Left ventricle myocardium superior (tissue), 1 donor: ENCODE measurements at places on chromosomes 1 and 21. TPM values are rescaled to one million over a fixed set of nuclear protein-coding genes. Genes with fewer than 3 reads are reported as not detected.

MATN1 gene
- not detected for total RNA-seq

CLEC20A gene
- not detected for total RNA-seq

GRCh38 chr1:93014168-93014567, 52.9 kb upstream of the DIPK1A start:
- no peak for DNase-seq

GRCh38 chr1:7616076-7616832, 154.8 kb upstream of the VAMP3 start:
- peak; percentile 71 for DNase-seq

ST6GALNAC3 gene
- total RNA-seq: 5.9 TPM

DNA sequence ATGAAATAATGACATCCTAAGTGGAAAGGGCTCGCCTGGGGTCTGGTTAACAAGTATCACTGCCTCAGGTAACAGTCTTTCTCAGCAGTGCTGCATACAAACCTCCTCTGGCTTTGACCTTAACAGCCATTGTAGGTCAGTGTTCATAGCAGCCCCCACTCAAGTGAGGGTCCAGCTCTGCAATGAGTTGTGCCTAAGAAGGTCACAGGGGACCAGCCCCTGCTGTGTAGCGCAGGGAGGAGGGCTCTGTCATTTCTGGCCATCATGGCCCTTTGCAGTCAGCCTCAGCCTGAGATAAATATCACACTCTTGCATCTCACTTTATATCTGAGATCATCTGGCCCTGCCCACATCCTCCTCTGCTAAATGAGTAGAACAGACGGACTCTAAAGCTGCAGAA, 18.1 kb upstream of the MYSM1 start:
- DNase-seq: no peak

DNA sequence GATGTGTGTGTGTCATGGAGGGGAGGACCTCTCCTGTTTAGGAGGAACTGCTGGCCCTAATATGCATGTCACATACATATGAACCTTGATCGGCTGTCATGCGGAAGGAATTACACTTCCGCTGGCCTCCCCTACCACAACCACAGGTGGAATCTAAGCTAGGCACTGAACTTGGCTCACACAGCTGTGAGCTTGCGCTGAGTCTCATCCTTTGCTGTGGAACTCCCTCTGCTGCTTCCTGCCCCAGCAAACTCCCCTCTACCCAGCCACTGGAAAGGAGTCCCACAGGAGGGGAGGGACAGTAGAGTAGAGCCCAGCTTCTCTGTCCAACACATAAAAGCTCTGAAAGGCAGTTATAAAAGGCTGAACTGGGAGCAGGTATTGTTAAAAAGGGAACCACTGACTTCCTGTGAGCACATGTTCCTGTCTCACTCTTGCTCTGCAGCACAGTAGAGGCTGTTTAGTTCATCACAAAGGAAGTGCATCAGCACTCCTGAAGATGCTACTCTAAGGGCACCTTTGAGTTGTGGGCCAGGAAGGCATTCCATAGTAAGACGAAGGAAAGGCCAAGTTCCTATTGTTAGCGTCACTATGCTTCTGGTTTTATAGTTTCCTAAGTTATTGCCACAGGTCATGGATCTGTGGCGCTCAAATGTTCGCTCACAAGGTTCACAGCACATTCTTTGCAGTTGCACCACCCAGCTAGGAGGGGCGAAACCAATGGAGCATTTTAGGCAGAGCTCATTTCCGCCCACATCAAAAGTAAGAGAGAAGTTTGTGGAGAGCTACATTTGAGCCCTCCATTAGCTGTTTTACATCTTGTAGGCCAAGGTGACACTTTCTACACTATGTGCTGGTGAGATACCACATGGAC, 17.7 kb upstream of the PTPRC start:
- DNase-seq: no peak

GRCh38 chr1:117812869-117813511, 116.4 kb downstream of the GDAP2 start:
- DNase-seq: no peak

DNA sequence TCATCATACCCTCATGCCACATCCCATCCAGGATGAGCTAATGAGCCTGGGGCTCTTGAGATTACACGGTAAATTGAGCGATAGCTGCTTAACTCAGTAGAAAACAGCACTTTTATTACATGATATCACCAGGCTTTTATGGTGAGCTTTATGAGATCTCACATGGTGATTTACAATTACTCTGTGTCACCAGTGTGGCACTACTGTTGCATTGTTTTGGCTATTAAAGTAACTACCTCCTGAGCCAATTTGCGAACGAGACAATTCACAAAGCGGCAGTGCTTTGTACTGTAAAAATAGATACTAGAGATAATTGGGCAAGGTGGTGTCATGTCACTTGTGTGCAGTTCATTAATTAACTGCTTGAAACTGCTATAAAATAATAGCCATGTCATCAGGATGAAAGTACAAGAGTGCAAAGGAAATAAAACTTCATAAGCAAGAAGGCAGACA, 767.7 kb upstream of the ADGRL2 start:
- DNase-seq: no peak
